ENCODE measurements at places on chromosomes 1 and 21. TPM values are rescaled to one million over a fixed set of nuclear protein-coding genes. Genes with fewer than 3 reads are reported as not detected.

- DNase-seq = no peak
Measured at GRCh38 chr1:215636258-215636965, 69.3 kb downstream of the KCTD3 start.

- DNase-seq = no peak
Measured at GRCh38 chr1:64302971-64303370, 99.5 kb downstream of the UBE2U start.

GRCh38 chr1:23895993-23896392, 17.2 kb downstream of the CNR2 start:
- no peak for DNase-seq

DNA sequence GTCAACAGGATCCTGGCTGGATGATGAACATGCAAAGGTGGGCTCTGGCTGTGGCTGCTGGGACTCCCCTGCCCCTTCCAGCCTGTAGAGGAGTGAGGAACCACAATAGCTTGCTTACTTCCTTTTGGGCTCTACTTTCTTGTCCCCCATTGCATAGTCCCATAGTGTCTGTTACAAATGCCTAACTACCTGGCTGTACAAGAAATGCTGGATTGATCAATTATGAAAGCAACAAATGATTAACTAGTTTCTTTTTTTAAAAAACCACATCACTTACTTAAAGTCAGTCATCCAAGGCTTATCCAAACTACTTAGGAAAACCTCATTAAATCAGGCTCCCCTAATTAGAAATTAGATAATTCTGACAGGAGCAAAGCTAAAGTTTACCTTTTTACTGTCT, 514.1 kb upstream of the PKN2 start:
- DNase-seq = no peak

DNA sequence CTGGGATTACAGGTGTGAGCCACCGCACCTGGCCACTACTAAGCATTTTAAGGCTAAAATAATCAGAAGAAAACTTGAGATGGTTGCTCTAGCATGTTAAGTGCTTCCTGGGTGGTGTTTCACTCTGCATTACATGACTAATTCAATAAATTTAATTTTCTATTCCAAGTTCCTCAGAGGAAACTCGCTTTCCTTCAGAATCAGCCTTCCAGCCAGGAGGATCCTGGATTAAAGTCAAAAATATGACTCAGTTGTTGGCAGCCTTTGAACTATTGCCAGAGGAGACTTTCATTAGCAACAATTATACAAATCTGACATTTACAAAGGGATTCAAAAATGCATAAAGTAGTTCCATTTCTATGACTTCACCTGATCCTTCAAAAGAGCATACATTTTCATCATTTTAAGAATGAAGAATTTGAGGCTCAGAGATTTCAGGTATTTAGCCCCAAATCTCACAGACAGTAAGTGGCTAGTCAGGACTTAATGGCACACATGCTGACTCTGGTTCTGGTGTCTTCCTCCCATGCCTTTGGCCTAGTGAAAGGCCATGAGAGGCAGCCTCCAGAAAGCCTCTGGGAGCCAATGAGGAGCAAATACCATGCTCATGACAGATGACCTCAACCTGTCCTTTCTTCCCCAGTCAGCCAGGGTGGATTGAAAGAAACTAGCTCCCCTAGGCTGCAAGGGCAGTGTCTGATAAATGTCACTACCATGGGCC, 115.7 kb downstream of the MAP3K21 start:
- DNase-seq = no peak

GRCh38 chr1:239657291-239657690, 270.9 kb downstream of the CHRM3 start:
- no peak for DNase-seq

- DNase-seq = no peak
Measured at GRCh38 chr1:211632808-211633523, 42.5 kb downstream of the NEK2 start.

DNA sequence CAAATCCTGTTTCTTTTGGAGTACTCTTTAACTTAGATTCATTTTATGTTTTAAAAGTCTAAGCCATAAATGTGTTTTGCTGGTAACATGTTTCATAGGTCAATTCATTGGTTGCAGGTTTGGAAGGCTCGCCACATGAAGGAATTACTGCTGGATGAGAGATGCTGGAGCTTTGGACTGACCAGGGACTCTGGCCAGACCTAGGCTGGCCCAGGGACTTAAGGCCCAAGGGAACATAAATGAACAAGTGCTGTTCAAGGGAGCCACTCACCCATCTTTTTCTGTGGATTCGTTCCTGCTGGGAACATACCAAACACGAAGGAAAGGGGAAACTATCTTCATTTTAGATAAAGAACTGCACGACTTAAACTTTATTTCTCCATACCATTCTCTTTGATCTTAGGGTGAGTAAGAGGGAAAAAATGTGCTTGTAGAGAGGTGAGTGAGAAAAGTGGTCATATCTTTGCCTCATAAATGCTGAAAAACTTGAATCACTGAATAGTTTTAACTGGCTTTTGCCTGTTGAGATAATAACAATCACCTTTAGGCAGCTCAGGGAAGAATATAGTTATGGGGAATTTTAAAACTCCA, 15.3 kb upstream of the SHCBP1L start:
- DNase-seq = no peak

GRCh38 chr1:31745096-31745945, 18.8 kb downstream of the ADGRB2 start:
- DNase-seq = peak; percentile 63

GRCh38 chr1:225914947-225915346, 9.1 kb downstream of the PYCR2 start:
- no peak for DNase-seq

DNA sequence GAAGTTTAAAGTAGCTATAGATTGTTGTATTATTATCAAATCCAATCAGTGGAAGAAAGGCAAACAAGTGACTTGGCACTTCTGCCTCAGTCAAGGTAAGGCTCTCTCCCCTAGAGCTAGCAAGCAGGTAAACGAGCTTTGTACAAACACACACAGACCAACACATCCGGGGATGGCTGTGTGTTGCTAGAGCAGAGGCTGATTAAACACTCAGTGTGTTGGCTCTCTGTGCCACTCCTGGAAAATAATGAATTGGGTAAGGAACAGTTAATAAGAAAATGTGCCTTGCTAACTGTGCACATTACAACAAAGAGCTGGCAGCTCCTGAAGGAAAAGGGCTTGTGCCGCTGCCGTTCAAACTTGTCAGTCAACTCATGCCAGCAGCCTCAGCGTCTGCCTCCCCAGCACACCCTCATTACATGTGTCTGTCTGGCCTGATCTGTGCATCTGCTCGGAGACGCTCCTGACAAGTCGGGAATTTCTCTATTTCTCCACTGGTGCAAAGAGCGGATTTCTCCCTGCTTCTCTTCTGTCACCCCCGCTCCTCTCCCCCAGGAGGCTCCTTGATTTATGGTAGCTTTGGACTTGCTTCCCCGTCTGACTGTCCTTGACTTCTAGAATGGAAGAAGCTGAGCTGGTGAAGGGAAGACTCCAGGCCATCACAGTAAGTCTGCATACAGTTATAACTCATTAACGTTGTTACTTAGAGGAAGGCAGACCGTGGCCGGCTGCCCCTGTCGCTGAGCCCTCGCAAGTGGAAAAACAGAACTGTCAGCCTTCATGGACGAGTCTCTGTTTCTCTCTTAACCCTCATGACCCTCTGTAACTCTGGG, at the start of gene PALMD:
Gene PALMD, plus strand, starts transcription at position 415 of the 833 bp plus-strand sequence. Its CDS starts 205 bp downstream, at position 620.
- no peak for DNase-seq

- peak; percentile 32 for DNase-seq
Measured at GRCh38 chr1:109199710-109200109, 14.0 kb upstream of the SARS1 start.

- DNase-seq = no peak
Measured at GRCh38 chr1:16922885-16923431, 1.2 kb downstream of the CROCC start.

GRCh38 chr1:157286646-157287420, 148.6 kb upstream of the ETV3 start:
- no peak for DNase-seq

- DNase-seq = no peak
Measured at GRCh38 chr1:202547215-202547614, 163.0 kb downstream of the SYT2 start.

DNA sequence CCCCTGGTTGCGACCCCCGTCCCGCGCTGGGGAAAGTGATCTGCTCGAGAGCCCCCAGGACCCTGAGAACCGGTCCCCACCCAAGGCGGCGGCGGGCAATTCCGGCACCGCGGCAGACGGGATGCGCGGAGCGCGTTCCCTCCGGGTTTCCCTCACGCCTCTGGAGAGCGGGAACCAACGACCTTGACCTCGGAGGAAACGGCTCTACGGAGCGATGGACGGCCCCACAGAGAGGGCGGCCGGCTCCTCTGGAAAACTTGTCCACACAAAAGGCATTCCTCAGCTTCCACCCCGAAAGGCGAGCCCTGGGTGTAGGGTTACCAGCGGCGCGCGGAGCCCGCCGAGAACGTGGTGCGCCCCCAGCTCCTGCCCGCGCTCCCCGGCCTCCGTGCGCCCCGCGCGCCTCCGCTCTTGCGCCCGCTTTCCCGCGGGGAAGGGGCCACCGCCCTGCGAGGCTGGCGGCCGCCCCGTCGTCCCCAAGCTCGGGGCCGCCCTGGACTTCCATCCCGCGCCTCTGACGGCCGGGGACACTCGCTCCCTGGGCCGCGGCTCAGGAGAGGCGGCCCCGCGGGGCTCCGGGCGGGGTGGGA, 391 bp upstream of the KIAA1614 start:
- no peak for DNase-seq

DNA sequence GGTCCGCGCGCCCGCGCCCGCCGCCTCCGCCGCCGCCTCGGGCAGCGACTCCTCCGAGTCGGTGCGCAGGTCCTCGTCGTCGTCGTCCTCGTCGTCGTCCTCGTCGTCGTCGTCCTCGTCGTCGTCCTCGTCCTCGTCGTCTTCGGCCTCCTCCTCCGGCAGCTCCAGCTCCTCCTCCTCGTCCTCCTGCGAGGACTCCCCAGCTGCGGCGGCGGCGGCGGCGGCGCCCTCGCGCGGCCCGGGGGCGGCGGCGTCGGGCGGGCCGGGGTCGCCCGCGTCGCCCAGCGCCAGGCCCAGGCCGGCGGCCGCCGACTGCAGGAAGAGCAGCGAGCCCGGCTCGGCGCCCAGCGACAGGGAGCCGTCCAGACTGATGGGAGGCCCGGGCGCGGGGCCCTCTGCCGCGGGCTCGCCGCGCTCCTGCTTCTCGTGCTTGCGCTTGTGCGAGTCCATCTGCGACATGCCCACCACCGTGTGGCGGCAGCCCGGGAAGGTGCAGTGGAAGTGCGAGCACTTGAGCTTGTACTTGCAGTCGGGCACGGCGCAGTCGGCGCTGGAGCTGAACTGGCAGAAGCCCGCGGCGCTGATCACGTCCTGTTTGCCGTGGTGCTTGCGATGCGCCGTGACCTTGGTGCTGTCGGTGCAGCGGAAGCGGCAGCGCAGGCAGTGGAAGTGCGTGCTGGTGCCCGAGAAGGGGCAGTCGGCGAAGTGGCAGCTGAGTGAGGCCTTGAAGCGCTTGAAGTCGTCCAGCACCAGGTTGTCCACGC, 157.3 kb downstream of the CASZ1 start:
- DNase-seq = no peak

GRCh38 chr21:15437883-15438282, 291.9 kb upstream of the USP25 start:
- no peak for DNase-seq

DNA sequence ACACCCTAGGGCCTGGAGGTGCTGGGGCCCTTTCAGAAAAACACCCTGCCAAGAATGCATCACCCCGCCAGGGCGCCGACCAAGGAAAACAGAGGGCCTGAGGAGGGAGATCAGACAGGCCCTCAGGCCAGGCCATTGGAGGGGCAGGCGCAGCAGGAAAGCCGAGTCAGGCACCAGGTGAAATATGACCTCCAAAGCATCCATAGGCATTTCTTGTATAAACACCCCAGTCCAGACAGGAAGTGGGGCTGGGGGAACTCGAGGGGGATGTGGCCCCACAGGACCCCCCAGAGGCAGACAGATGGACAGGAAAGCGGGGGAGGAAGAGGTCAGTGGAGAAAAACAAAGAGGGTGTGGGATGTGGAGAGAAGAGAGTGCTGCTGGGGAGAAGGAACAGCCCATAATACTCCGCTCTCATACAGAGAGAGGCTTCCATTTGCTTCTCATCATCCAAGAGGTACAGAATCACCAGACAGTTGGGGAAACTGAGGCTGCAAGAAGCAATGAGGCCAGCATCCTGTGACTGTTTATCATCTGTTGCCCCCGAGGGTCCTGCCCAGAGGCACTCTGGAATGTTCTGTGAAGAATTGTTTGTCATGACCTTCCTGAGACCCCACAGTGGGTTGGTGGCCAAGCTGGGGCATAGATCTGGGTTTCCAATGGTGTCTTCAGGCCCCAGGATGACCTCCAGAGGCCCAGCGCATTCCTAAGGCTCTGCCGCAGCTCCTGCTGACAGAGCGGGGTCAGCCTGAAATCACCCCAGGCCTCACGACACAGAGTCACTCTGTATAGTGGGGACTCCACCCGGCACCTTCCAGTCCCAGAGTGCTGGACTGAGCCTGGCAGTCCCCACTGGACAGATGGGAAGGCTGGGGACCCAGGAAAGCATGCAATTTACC, 18.0 kb downstream of the TRIM62 start:
- no peak for DNase-seq

AGBL4 gene
- total RNA-seq = not detected

ICOSLG gene
- 4.9 TPM for total RNA-seq

RPE65 gene
- not detected for total RNA-seq

IGSF9 gene
- not detected for total RNA-seq

ANKRD35 gene
- total RNA-seq = 0.42 TPM

IL10 gene
- total RNA-seq = 0.15 TPM

LCK gene
- 495 TPM for total RNA-seq

HSF2BP gene
- 0.72 TPM for total RNA-seq

CNTN2 gene
- not detected for total RNA-seq
